AG09319 (cell line): ENCODE measurements at places on chromosomes 1 and 21.

- DNase-seq = no peak
Measured at GRCh38 chr1:97898948-97899347, 21.9 kb downstream of the DPYD start.

DNA sequence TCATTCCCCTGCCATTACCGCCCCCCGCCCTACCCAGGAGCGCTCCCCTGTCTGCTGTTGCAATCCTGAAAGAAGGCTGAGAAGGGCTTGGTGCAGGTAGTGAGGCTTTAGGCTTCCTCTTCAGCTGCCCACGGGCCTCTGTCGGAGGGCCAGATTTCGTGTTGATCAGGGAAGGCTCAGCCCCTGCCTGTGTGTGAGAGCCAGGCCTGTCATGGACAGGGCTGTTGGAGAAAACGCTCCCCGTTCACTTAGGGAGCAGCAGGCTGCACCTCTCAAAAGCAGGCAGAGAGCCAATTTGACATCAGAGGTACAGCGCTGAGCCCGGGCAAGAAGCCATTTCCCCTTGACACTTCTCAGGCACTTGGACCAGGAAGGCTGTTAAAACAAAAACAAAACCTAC is 19.0 kb downstream of the TEX35 start:
- no peak for DNase-seq

- DNase-seq = peak; percentile 16
Measured at GRCh38 chr1:215749414-215749813, 182.3 kb downstream of the KCTD3 start.

- no peak for DNase-seq
Measured at GRCh38 chr1:115400891-115401290, 62.8 kb upstream of the NGF start.

- no peak for DNase-seq
Measured at GRCh38 chr1:41020109-41020576, 1.4 kb downstream of the SLFNL1 start.

DNA sequence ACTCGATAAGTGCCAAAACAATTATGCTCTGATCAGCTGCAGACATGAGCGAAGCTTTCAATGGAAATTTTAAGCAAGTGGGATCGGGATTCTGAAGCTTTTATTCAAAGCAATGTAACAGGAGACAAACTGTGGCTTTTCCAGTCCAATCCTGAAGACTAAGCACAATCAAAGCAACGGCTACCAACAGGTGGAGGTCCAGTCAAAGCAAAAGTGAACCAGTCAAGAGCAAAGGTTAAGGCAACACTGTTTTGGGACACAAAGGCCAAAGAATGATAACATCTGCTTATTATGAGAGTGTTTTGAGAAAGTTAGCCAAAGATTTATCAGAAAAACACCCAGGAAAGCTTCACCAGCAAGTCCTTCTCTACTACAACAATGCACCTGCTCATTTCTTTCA is 170.1 kb downstream of the SEC16B start:
- no peak for DNase-seq

DNA sequence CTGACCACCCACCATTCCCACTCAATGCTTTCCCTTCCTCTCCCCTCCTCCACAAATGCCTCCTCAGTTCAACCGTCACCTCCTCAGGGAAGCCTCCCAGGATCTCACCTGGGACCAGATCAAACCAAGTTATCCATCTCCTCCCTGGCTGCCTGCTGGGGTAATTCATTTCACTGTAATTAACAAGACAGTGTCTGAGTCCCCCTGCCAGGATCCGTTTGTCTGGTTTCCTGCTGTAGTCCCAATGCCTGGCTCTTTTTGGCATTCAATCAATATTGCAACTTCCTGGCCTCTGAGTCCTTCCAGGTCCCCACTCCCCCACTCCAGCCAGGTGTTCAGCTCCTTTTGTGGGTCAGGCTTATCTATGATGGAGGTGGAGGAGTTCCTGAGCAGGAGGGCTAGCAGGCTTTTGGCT is 687.7 kb downstream of the PTPRU start:
- DNase-seq = no peak

DNA sequence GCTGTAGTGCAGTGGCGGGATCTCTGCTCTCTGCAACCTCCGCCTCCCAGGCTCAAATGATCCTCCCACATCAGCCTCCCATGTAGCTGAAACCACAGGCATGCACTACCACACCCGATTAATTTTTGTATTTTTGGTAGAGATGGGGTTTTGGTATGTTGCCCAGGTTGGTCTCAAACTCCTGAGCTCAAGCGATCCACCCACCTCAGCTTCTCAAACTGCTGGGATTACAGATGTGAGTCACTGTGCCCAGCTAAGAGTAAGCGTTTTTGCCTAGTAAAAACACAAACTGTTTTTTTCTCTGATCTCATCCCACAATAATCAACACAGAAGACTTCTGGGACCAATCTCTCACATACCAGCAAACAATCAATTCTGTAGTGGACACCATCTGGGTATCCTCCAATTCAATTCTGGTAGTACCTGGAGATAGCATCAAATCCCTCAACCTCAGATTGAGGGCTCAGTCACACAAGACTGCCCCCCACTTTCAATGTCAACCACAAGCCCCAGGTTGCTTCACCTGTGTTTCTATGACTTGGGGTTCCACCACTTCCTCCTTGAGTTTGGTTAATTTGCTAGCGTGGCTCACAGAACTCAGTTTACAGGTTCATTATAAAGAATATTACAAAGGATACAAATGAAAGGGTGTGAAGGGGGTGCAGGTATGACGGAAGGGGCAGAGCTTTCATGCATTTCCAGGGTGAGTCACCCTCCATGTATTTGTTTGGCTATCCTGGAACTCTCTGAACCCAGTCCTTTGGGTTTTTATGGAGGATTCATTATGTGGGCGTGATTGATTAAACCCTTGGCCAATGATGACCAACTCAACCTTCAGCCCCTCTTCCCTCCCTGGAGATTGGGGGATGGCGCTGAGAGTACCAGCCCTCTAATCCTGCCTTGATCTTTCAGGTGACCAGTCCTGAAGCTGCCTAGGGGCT is 40.0 kb upstream of the RHOU start:
- no peak for DNase-seq
